ENCODE measurements at places on chromosomes 5 and 9.

DNA sequence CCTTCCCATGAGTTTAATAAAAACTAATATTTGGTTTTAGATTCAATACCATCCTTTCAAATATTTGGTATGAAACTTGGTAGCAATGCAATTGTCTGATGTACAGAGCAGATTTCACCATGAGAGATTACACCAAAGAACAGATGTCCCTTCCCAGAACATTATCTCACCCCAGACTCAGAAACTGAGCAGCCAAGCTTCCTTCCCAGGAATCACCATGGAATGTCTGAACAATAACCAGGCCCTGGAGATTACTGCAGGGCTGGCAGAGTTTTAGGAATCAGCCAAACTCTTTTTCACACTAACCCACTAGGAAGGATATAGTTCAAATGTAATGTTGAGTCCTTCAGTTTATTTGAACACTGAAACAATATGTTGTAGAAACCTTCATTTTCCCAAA, 23.9 kb downstream of the CLTA start:
- DNase-seq: no peak

GRCh38 chr5:93868851-93869250, 127.5 kb upstream of the POU5F2 start:
- DNase-seq: no peak

DNA sequence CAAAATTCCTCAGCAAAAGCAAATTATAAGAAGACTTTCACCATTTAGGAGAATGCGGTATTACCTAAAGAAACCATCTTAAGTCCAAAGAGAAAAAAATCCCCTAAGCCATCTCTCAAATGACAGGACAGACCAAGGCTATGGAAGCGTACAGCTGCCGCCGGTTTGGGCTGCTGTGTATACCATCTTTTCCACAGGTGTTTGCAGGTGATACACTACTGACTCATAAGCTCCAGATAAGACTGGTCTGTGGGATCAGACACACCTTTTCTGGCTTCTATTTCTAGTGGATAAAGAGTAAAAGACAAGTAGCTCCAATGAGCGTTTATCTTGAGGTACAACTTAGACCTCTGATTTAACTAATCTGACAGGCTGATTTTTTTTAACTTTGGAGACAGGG, 7.7 kb downstream of the CDKN2AIPNL start:
- DNase-seq: no peak

DNA sequence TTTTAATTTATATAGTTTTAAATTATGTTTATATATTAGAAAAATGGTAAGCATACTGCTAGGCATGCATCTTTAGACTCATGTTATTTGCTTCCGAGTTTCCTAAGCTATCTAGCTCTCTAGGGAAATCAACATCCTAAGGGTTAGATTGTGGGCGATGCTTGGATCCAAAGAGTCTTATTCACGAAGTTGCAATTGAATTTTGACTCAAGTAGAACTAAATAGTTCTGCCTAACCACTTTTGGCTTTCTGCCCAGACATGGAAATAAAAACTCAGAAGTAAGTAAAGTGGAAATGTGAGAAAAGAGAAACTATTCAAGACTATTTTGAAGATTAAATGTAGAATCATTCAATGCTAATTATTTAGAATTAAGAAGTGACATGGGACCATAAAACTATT, 440.4 kb downstream of the CDH18 start:
- DNase-seq: no peak

- DNase-seq: no peak
Measured at GRCh38 chr9:35718721-35719511, 13.1 kb downstream of the TLN1 start.

GRCh38 chr5:41509399-41510175, 814 bp downstream of the PLCXD3 start:
- DNase-seq: no peak

- DNase-seq: no peak
Measured at GRCh38 chr9:77505232-77505631, 142.9 kb downstream of the GNA14 start.
